ENCODE measurements at places on chromosomes 6 and 20.

- peak; percentile 29 for DNase-seq
Observed at GRCh38 chr6:137094411-137095008, 49.7 kb upstream of the IL20RA start.

DNA sequence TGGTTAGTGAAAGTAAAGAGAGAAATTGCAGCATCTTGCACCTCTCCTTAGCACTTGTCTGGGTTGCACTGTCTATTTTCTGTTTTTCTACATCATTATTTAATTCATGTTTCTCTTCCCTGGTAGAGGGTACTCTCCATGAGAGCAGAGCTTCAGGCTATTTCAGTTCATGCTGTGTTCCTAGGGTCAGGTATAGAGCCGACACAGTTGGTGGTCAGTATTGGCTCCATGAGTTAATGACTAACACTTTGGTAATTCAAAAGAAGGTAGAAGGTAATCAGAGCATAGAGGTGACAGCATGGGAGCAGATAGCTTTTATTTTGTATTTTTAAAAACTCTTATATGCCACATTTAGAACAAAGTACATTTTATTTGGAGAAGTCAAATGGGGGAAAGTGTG, 42.7 kb downstream of the RIMS1 start:
- DNase-seq = no peak

DNA sequence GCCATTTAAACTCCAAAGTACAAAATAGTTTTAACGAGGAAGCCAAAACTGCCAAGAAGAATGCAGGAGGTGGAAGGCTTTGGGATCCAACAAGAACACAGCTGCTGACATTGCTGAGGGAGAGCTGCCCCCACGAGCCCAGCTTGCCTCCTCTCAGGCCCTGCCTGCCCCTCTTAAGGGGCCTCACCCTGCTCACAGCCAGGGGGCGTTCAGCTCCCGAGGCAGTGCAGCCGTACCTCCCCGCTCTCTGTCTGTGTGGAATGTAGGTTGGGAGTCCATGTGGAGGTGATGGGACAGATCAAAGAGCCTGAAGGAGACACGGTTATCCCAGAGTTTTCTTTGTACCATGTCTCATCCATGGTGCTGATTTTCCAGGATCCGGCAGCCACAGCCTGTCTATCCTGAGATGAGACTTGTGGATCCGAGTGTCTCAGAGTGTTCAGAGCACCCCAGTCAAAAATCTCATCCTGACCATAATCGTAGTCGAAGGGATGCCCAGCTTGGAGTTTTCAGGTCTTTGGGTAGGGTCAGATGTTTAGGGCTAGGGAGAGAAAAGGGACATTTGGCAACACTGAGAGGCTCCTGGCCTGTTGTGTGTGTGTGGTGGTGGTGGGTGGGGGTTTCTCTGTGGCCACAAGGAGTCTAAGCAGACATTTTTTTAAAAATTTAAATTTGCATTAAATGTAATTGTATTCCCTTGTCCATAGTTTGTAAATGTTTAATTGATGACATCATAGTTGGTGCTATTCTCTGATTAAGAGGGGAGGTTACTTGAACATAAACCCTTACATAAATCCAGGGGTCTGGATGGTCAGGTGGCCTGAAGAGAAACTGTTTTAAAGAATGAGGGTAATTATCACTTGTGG, 111.4 kb upstream of the CLDN20 start:
- no peak for DNase-seq

DNA sequence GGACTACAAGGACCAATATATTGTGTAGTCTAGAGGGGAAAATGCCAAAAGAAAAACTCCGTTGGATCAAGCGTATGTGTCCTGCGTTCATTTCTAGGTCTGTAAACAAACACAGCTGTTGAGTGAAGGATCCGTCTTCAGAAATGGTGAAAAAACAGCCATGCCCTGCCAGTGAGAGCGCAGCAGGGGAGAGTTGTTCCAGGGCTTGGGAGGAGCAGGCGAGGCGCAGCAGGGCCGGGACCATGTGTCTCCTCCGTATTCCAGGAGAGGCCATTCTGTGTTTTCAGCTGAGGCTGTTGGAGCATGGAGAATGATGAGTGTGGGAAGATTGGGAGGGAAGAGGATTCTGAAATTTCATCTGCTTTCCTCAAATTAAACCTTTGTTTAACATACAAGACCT, 38.0 kb downstream of the BMP6 start:
- DNase-seq = no peak

DNA sequence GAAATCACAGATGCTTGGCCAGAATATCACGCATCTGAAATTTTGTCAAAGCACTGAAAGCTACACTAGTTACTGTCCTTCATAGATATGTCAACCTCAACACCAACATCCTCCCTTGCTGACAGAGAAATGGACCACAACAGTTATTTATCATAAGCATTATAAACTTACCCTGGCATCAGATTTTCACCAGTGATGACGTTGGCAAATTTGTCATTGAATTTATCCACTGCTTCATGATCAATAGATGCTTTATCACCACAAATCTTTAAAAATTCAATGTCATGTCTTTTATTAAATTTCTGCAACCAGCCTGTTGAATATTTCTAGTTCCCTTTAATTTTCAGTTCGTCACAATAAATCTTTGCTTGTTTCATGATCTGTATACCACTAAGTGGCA, 205.7 kb downstream of the GJA1 start:
- DNase-seq = no peak

GRCh38 chr20:24698706-24699206, 229.3 kb downstream of the SYNDIG1 start:
- no peak for DNase-seq

DNA sequence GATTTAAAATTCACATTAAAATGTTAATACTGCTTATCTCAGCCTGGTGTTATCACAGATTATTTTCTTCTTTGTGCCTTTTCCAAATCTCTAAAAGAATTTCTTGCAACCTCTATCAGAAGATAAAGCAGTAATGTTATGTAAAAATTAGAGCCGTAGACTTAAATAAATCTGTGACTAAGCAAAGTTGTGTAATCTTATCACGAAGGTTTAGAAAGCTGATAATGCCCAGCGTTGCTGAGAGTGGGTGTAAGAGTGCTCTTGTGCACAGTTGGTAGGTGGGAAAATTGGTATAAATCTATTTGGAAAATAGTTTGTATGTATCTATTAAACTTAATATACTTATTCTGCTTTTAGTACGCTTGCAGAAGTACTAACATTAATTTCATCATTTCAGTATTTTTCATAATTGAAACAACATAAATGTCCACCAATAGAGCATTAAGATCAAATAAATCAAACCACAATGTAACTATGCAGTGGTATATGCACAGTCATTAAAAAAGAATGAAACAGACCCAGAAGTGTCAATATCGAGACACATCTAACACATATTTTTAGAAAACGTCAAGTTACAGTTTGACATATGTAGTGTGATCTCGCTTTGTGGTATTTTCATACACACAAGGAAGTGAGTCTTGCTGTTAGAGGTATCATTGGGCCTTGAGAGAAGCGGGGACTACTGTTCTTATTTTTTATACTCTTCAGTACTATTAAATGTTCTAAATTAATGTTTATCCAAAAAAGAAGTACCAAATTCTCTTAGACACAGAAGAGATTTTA, 54.4 kb upstream of the PBOV1 start:
- no peak for DNase-seq

DNA sequence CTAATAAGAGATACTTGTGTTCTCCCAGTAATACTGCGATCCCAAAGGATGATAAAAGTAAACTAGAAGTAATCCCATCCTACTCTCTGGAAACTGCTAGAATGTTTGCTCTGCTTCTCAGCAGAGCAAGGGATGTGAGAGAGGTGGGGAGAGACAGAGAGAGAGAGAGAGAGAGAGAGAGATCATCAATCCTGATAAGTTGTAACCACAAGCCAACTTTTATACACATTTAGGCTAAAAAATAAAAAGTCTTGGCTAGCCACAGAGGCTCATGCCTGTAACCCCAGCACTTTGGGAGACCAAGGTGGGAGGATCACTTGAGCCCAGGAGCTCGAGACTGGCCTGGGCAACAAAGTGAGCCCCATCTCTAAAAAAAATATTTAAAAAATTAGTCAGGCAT, 16.0 kb upstream of the TRIM38 start:
- peak; percentile 22 for DNase-seq

DNA sequence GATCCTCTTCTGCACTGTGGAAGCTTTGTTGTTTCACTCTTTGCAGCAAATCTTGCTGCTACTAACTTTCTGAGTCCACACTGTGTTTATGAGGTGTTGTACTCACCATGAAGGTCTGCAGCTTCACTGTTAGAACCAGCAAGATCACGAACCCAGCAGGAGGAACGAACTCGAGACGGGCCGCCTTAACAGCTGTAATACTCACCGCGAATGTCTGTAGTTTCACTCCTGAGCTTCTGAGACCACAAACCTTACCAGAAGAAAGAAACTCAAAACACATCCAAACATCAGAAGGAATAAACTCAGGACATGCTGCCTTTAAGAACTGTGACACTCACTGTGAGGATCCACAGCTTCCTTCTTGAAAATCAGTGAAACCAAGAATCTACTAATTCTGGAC, 48.1 kb upstream of the MBOAT1 start:
- no peak for DNase-seq

DNA sequence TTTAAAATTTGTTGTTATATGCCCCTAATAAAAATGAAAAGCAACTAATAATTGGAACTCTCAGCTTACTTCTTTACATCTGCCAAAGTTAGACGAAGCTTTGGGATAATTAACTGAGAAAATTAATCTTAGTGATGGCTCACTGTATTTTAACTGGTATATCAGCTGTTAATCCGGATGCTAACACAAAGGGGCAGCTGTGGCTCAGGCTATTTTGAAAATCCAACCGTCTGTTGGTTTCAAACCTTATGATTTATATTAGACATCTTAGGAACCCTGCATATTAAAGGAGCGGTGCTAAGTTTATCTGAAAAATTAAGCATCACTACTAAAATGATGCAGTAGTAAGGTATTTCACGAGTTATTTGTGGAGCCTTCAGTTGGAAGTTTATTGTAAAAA, 96.6 kb downstream of the AKAP7 start:
- DNase-seq = no peak

Data from activated T-helper 2 cell treated with anti-CD3 and anti-CD28 coated beads, Interferon-gamma antibody, Interleukin-2, Interleukin-4, amounts not matched to agents 10 μg/mL and 5 μg/mL and 100 μg/mL, durations not matched to agents 14 hours and 24 hours and 36 hours (primary cell).